Activated T-cell treated with anti-CD3 and anti-CD28 coated beads, Interleukin-2, amount 50 U/mL, for 48 hours (primary cell): ENCODE measurements at places on chromosomes 13 and 19.

DNA sequence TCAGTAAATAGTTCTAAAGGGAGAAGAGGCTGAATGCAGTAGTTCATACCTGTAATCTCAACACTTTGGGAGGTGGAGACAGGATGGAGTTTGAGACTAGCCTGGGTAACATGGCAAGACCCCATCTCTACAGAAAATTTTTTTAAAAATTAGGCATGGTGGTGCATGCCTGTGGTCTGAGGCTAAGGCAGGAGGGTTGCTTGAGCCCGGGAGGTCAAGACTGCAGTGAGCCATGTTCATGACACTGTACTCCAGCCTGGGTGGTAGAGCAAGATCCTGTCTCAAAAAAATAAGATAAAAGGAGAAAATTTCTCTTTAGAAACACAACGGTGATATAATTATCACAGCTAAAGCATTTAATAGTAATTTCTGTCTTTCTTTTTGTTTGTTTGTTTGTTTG lies 57.1 kb downstream of the SIPA1L3 start:
- no peak for DNase-seq

DNA sequence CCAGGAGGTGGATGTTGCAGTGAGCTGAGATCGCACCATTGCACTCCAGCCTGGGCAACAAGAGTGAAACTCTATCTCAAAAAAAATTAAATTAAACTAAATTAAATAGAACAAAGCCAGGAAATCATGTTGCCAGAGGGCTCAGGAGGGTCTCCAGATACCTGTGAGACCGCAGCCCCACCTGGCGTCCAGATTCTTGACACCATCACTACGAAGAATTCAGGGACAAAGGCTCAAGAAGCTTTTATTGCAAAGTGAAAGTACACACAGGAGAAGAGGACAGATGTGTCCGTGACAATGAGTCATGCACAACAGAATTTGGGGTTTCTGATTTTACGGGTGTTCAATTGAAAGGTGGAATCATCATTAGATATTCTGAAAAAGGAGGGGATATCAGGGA lies 76.6 kb downstream of the STOML3 start:
- DNase-seq, result no peak

DNA sequence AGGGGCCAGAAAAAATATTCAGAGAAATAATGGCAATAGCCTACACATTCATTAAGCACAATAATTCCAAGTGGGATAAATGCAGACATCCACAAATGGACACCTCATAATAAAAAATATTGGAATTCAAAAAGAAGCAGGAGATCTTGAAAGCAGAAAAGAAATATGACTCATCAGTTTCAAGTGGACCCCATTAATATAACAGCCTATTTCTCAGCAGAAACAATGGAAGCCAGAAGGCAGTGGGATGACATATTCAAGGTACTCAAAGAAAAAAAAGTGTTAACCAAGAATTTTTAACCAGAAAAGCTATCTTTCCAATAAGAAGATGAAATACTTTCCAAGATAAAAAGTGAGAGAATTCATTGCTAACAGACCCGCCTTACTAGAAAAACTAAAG lies 48.4 kb upstream of the CYP2A13 start:
- no peak for DNase-seq

DNA sequence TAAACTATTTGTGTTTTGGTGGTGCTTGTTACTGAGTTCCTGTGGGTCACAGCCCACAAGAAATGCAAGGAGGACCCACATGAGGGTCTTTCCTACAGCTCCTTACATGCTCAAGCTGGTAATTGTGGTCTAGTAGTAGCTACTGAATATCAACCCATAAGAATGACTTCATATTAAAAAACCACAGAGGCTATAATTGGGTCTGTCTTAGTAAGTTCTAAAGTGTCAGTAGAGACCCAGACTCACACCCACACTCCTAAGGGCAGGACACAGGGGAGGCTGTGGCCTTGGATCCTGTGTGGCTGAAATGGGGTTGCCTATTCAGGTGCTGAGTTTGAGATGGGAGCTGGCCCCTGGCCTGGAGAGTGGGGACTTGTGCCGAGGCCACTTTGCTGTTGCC lies 19.6 kb downstream of the TFDP1 start:
- no peak for DNase-seq

DNA sequence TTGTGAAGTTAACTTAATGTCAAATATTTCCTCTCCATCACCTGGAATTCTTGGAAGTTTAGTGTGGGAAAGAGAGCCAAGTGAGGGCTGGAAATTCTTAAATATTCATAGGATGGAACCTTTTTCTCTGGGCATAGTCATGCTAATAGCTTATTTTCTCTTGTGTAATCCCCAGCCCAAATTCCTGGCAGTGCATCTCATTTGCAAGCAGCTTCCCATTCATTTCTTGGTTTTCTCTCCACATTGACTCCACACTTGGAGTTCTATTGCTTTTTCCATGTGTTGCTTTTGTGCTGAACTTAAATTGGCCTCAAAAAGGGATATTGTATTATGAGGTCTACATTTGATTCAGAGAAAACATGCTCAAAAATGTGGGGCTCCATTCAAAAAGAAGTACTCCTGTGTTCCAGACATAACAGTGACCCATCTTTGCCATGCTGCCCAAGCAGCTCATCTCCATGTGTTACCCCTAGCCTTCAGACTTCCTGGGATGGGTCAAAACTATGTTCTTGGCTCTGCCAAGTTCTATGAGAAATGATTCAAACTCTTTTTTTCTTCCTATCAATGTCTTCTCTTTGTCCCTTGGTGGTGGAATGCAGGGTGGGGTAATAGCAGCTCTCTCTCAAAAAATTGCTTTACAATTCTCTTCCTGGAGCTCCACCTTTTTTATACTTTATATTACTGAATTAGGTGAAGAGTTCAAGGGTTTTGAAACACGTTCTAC lies 2471.5 kb downstream of the PCDH9 start:
- no peak for DNase-seq

- no peak for DNase-seq
Observed at GRCh38 chr13:44103429-44104196, 223.9 kb downstream of the LACC1 start.

DNA sequence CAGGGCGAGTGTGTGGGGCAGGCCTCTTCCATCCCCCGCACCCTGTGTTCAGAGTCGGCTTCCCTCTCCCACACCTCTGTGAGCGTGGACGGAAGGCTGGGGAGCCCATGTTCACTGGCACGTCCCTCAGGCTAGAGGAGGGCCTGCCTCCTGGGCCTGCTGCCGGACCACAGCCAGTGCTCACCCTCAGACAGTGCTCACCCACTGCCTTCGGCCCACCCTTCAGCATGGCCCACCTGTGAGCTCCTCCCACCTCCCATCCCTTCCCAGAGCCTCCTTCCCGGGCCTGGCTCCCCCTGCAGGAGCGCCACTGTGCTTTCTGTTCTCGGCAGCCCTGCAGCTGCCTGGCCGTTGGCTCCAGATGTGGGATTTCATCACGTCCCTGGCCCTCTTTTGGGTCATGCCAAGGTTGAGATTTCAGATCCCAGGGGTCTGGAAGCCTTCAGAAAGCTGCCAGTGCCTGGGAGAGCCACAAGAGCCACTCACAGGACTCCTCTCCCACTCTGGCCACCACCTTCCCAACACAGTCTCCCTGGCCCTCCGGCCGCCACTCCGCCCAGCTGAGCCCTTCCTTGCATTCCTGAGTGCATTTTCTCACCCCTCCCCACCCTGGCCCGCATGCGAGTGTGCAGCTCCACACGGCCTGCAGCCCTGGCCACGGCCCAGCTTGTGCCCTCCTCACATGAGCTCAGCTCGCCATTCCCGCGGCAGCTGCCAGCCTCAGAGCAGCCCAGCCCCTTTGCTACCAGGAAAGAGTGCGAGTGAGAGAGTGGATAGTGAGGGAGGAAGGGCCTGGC lies 25.3 kb downstream of the CAPN12 start:
- DNase-seq, result no peak

DNA sequence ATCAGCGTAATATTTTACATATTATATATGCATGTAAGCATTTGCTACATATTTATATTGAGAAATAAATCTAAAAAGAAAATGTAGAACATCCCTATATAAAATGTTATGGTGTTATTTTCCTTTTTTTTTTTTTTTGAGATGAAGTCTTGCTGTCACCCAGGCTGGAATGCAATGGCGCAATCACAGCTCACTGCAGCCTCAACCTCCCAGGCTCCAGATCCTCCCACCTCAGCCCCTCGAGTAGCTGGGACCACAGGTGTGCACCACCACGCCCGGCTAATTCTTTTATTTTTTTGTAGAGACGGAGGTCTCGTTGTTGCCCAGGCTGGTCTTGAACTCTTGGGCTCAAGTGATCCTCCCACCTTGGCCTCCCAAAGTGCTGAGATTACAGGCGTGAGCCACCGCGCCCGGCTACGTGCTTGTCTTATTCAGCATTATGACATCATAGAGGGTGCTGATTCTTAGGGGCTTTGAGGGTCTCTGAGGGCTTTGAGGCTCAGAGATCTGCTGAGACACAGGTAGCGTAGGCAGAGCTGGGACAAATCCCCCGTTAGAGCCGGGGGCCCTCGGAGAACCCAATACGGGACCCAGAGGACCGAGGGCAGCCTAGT lies 101.9 kb downstream of the GADD45B start:
- DNase-seq, result no peak

- no peak for DNase-seq
Observed at GRCh38 chr13:113202912-113203311, 5.6 kb downstream of the PCID2 start.

DNA sequence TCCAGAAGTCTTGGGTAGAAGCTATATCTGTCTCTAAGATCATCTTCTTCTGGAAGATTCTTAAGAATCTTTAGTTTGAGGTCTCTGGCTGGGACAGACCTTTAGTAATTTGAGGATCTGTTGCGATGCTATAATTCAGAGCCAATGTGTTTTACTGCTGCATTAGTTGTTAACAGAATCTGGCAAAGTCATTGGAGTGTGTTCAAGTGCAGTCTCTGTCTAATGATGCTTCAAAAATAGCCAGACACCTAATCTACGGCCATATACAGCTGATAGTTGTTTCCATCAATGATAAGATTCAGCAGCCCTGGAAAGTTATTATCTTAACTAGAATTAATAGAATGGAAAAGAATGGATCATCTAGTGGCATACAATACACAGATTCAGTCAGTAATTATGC lies 72.6 kb downstream of the CDK8 start:
- DNase-seq, result no peak

GRCh38 chr19:45100846-45101252 lies 7.9 kb downstream of the PPP1R37 start:
- no peak for DNase-seq

DNA sequence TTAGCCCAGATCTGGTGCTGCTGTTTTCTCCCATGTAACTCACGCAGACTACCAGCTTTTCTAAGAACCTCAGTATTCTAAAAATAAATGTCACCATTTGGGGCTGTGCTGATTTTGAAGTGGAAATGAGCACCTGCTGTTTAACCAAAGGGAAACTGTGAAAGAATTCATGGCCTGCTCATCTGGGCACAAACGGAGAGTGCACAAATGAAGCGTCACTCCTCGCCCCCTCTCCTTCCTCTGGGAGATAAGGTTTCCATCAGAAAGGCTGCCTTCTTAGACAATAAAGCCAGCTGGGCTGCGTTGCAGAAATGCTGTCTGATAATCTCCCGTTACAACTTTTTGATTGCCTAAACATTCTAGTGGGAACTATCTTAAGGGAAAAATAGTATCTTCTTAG lies 73.7 kb upstream of the SLC15A1 start:
- no peak for DNase-seq

- DNase-seq, result no peak
Observed at GRCh38 chr13:110382229-110382628, 75.1 kb downstream of the COL4A2 start.

- no peak for DNase-seq
Observed at GRCh38 chr19:49859682-49860335, 7.6 kb downstream of the PNKP start.

DNA sequence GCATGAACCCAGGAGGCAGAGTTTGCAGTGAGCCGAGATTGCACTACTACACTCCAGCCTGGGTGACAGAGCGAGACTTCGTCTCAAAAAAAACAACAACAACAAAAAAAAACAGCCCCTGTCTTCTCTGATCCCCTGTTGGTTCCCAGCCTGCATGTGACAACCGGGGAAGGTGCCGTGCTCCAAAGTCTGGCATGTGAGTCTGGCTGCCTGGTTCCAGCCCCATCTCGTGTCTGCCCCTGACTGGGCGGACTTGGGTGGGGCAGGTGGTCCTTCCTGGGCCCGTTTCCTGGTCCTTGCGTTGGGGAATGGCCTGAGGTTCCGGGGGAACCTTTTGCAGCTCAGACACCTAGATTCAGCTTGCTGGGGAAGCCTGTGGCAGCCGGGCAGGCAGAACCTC lies 50.5 kb downstream of the DNM2 start:
- no peak for DNase-seq

- no peak for DNase-seq
Observed at GRCh38 chr13:99976575-99976974, 5.0 kb upstream of the ZIC5 start.

- DNase-seq, result no peak
Observed at GRCh38 chr13:62321895-62322294, 906.2 kb upstream of the PCDH20 start.

GRCh38 chr19:42816894-42817293 lies 51.4 kb upstream of the PSG8 start:
- no peak for DNase-seq

DNA sequence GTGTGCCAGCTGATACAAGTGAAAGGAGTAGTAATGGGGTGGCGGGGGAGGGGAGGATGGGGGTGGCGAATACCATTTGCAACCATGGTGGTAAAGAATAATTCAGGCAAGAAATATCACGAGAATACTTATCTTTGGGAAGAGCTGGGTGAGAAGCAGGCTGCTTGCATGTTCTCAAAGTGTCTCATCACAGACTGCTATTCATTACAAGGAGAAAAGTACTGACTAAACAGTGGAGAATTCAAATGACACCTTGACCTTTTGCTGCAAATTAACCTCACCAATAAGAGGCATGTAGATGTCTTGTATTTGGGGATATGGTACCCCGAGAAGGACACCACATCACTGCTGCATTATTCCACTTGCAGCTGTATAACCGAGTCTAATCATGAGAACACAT lies 585.7 kb upstream of the GPC6 start:
- DNase-seq, result no peak

DNA sequence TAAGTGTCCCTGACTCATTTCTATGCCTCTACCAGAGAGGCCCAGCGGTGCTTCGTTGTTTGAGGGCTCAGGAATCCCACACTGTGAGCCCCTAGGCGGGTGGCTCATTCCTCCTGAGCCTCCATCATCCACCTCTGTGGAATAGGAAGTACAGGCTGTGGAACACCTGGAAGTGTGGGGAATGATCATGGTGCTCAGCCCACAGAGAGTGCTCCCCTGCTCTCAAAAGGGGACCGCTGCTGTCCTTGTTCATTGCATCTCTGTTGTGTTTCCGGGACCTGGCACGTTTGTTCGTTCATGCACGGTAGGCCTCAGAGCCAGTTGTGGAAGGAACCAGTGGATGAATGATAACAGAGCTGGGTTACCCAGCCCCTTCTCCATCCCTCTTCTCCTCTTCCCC lies 1.2 kb downstream of the ACP7 start:
- DNase-seq, result no peak

GRCh38 chr13:50651922-50652321 lies 191.6 kb downstream of the DLEU7 start:
- no peak for DNase-seq
